Jurkat, Clone E6-1 (cell line): ENCODE measurements at places on chromosomes 6 and 20.

DNA sequence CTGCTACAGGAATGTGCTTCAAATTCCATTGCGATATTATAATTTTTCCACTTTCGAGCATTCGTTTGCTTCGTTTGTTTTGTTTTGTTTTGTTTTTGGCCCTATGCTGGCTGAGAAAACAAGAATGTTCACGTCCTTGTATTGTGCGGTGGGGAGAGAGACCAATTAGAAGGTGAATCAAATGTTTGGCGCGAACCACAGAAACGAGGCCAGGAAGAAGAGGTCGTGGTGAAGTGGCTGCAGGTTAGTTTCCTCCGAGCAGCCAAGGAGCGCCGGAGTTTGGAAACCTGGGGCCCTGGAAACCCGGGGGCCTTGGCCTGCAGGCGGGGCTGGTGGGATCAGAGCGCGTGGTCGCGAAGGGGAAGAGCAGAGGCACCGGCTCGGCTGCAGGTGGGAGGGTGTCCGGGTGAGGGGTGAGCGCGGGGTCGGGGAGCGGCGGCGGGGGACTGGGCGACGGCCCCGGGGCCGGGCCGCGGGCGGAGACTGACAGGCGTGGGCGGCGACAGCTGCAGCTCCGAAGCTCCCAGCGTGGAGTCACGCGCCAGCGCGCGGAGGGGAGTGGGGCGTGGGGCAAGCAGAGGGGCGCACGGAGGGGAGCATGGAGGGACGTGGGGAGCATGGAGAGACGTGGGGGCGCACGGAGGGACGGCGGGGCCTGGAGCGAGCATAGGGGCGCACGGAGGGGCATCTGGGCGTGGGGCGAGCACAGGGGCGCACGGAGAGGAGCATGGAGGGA is 141.5 kb upstream of the PDE10A start:
- DNase-seq: no peak

DNA sequence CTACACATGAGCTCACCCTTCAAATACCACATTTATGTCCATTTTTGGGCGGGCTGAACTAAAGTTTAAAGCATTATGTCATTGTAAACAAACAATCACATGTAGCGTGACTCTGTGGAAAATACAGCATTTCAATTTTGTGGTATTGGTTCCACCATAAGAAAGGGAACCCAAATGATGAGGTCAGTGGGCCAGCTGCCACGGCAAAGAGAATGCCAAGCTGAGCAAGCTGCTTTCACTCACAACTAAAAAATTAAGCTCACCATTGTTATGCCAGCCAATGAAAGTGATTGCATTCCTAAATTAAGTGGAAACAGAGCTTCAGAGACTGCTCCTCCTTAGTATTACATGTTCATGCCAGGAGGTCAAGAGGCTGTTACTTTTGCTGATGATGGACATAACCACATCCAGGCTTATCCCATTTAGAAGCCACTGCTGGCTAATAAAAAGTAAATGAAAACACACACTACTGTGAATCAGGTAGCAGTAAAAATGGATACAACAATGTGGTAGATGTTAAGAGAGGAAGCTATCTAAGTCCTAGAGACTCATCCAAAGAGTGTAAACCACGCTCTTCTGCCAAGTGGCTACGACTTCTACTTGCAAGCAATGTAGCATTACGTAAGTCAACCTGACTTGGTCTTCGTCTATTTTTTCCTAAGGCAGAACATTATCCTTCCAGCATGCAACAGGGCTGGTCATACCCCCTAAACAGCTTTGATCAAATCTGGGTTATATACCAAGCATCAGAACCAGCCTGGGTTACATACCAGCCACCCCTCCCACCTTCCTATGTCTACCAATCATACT is 164.8 kb downstream of the BACH2 start:
- DNase-seq: no peak

- no peak for DNase-seq
These were observed 258.8 kb downstream of the GMDS start for GRCh38 chr6:1986454-1987243.

- no peak for DNase-seq
These were observed 14.0 kb downstream of the EPB41L2 start for GRCh38 chr6:131048933-131049515.

GRCh38 chr20:25706793-25707192 is 10.1 kb upstream of the ZNF337 start:
- DNase-seq: no peak

GRCh38 chr6:121641158-121641557 is 205.7 kb downstream of the GJA1 start:
- no peak for DNase-seq
